ENCODE measurements at places on chromosomes 16 and 17. TPM values are rescaled to one million over a fixed set of nuclear protein-coding genes. Genes with fewer than 3 reads are reported as not detected.

The C17orf67 gene
- 0.50 TPM for total RNA-seq

- DNase-seq = no peak
These were observed 63.4 kb downstream of the KLHDC4 start for GRCh38 chr16:87702325-87702811.

GRCh38 chr17:4326608-4327007 is 39.9 kb downstream of the UBE2G1 start:
- no peak for DNase-seq

GRCh38 chr16:17131351-17131750 is 339.4 kb downstream of the XYLT1 start:
- no peak for DNase-seq

DNA sequence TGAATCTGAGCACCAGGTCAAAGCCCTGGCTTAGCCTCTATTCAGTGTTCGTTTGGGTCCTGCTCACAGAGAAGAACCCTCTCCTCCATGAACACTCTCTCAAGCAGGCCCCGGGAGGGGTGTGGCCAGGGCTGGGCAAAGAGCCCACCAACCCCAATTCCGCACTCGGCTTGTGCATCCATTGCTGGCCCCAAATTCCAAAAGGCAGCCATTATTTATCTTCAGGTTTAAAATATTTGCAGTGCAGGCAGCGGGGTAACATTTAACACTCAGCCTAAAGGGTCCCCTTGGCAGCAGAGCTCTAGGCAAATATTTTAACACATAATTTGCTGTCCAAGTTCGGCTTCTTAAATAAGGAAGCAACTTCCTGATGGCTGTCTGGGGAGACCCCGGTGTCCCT is 115.7 kb downstream of the ZNF423 start:
- DNase-seq = no peak
